ENCODE measurements at places on chromosomes 2 and 18. TPM values are rescaled to one million over a fixed set of nuclear protein-coding genes. Genes with fewer than 3 reads are reported as not detected.

DNA sequence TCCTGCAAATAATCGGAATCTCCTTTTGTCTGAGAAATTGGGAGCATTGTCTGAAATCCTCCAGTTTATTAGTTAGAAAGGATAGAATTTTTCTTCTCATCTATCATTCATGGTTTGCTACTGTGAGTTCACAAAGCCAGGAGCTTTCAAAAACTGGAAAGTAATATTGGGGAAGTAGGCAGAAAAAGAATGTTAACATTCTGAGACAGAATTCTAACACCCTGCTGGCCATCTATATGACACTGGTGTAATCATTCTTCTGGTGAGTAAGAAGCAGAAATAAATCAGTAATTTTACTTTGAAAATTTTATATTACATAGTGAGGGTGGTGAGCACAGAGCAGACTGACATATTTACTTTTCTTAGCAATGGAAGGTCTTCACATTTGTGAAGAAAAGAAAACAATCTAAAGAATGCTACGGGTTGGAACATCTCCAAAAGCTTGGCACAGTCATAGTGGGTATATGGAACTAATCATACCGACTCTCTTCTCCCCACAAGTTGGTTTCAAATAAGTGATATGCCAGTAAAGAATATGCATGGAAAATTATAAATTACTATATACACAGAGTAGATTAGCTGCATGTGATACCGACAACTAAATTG, 344.9 kb downstream of the LPIN1 start:
- H3K4me3 ChIP-seq: no peak overlapping the region
- no peaks in the 10 kb centered on the region for H3K27me3 ChIP-seq

GRCh38 chr18:70463085-70463484, 174.2 kb downstream of the SOCS6 start:
- no peaks in the 10 kb centered on the region for H3K36me3 ChIP-seq
- no peak overlapping the region for H3K4me3 ChIP-seq
- no peak for DNase-seq
- H3K27ac ChIP-seq: no peak overlapping the region
- H3K4me1 ChIP-seq: no peaks in the 10 kb centered on the region
- no peaks in the 10 kb centered on the region for H3K27me3 ChIP-seq

DNA sequence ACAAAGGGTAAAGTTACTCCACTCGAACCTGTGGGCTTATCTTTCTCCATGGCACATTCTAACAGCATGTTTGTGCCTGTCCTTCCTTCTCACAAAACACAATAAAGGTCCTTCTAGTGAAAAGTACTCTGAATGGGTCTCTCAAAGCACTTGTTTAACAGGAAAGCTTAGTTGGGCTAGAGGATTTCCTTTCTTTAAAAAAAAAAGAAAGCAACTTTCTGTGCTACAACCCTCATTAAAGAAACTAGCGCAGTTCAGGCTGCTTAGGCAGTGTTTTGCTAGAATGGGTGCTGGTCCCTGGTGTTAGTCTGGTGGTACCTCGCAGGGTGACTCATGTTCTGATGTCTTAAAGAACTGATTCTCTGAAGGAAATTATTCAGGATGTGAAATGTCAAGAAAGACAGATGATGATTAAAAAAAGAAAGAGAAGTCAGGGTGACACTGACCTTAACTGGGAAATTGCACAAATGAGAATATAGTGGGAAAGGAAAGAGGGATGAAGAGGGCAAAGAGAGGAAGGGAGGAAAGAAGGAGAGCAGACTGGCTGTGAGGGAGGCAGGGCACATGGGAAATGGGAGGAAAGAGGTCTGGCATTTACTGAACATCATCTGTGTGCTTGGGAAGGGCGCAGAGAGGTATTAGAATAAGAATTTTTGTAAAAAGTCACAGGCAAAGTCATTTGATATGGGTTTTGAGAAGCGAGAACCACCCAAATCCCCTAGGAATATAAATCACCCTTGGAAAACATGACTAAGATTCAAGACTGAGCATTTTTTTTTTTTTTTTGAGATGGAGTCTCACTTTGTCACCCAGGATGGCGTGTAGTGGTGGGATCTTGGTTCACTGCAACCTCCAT, 74.9 kb downstream of the ATP8B1 start:
- H3K27ac ChIP-seq: no peak overlapping the region
- DNase-seq: no peak
- no peaks in the 10 kb centered on the region for H3K36me3 ChIP-seq
- no peaks in the 10 kb centered on the region for H3K27me3 ChIP-seq

DNA sequence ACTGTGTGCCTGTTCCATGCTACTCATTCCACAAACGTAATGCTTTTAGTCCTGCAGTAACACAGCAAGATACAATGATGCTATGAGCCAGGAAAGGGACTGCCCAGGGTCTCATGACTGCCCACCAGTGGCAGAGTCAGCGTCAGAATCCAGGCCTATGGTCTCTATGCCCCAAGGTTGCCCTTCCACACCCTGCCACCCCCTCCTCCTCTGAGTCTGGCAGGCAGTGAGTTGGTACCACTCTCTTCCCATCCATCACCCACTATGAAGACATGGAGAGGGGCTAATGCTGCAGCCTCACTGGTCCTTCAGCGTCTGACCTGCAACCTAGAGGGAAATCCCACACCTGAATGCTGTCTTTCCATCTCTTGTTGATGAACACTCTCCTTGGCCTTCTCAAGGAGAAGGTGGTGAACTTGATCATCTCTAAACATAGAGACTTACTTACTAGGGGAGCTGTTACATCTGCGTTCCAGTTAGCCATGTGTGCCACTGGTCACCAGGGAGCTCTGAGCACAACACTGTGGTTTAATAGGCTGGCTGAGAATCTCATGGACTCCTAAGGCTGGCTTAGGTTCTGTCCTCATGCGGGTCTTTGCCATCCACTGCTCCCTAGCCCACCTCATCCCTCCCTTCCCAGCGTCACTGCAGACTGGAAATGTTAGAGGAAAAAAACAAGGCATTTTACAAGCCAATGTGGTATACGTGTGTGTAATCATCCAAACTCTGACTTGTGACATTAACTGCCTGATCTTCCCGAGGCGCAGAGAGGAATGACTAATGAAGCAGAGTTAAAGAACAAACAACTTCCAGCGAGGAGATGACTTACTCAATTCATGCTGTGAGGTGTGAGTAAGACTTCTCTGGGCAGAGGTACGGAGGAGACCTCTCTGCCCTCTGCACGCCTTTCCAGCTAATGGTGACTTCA, 28.8 kb downstream of the STEAP3 start:
- no peaks in the 10 kb centered on the region for H3K36me3 ChIP-seq
- H3K4me3 ChIP-seq: no peak overlapping the region
- no peak for DNase-seq

DNA sequence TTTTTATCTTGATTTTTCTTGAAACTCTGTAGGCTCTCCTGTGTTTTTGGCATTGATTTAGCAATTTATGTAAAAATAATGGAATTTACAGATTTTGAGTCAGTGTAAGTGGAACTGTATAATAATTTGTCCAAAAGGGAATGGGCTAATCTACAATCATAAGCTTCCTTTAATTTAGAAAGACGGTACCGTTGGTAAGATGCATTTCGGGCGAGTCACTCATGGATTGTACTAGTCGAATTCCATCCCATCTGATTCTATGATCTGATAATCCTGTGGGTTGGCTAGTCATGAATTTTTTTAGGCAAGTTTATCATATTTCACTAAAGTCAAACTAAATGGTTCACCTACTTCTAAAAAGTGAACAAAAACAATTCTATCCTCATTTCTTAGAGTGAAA, 133.4 kb downstream of the ZNF407 start:
- no peaks in the 10 kb centered on the region for H3K4me1 ChIP-seq
- no peak overlapping the region for H3K4me3 ChIP-seq

- H3K27ac ChIP-seq: no peak overlapping the region
- no peak for DNase-seq
- no peak overlapping the region for H3K4me3 ChIP-seq
- no peaks in the 10 kb centered on the region for H3K4me1 ChIP-seq
Observed at GRCh38 chr2:54483426-54483825, 27.3 kb downstream of the SPTBN1 start.

GRCh38 chr2:224433442-224433841, 31.5 kb upstream of the FAM124B start:
- DNase-seq: no peak
- H3K27me3 ChIP-seq: no peaks in the 10 kb centered on the region
- H3K4me3 ChIP-seq: no peak overlapping the region
- no peaks in the 10 kb centered on the region for H3K4me1 ChIP-seq
- no peaks in the 10 kb centered on the region for H3K36me3 ChIP-seq
- H3K27ac ChIP-seq: no peak overlapping the region

DNA sequence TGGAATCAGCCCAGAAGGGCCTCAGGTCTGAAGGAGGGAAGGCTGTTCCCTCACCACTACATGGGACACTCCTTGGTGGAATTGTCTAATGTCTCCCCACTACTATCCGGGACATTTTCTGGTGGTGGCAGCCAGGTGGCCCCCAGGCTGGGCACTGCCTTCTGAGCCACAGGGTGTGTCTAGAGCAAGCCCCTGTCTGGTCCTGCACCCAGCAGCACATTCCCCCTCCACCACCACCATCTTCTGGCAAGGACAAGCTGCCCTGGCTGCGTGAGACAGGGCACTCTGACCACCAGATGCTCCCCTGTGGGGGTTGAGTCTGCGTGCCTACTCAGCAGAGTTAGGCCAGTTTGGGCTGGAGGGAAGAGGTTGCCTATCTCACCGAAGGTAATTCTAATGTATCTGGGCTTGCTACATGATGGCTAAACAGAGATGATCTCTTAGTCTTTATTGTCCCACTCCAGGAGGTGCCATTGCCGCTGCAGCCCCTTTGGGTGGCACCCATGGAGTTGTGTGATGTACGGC, 106.3 kb downstream of the PLB1 start:
- H3K4me1 ChIP-seq: no peaks in the 10 kb centered on the region
- no peak overlapping the region for H3K27ac ChIP-seq
- no peaks in the 10 kb centered on the region for H3K27me3 ChIP-seq
- DNase-seq: no peak

- H3K27me3 ChIP-seq: no peaks in the 10 kb centered on the region
- no peak for DNase-seq
- no peak overlapping the region for H3K27ac ChIP-seq
- H3K36me3 ChIP-seq: no peaks in the 10 kb centered on the region
- no peak overlapping the region for H3K4me3 ChIP-seq
Observed at GRCh38 chr2:230124757-230125431, 56.2 kb upstream of the SLC16A14 start.

DNA sequence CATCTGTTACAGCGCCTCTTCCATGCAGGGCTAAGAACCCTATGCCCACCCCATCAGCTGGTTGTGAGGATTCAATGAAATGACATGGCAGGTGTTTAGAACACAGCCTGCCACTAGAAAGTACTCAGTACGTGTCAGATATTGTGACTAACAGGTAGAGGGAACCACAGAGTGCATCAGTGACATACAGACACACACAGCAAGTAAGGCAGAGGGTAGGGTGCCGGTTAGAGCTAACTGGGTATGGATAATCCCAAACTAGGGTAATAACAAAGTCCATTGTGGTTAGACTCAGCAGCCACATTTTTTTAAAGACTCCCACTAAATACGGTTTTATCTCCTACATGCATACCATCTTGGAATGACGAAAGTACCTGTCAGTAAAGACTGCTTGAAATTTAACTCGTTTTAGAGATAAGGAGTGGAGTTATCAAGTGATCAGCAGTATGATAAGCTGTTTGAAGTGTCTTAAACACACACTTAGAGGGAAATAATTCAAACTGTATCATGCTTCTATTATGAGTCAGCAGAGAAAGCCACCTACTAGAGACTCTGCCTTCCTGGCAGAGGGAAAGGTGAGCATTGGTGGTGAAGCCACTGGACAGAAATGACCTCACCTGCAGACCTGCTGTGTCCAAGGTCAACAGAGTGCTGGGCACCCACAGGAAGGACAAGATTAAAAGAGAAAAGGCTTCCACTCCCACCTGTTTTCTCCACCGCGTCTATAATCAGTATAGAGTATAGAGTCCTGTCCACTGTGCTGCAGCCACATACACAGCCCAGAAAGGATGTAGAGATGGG, 20.6 kb downstream of the MPPE1 start:
- no peaks in the 10 kb centered on the region for H3K27me3 ChIP-seq
- no peaks in the 10 kb centered on the region for H3K4me1 ChIP-seq
- no peak overlapping the region for H3K27ac ChIP-seq
- H3K36me3 ChIP-seq: peaks cover 6% of the 10 kb centered on the region
- H3K4me3 ChIP-seq: no peak overlapping the region

- H3K36me3 ChIP-seq: no peaks in the 10 kb centered on the region
- H3K27me3 ChIP-seq: no peaks in the 10 kb centered on the region
- H3K4me1 ChIP-seq: no peaks in the 10 kb centered on the region
- no peak overlapping the region for H3K4me3 ChIP-seq
Observed at GRCh38 chr2:21281791-21282514, 158.2 kb downstream of the TDRD15 start.

DNA sequence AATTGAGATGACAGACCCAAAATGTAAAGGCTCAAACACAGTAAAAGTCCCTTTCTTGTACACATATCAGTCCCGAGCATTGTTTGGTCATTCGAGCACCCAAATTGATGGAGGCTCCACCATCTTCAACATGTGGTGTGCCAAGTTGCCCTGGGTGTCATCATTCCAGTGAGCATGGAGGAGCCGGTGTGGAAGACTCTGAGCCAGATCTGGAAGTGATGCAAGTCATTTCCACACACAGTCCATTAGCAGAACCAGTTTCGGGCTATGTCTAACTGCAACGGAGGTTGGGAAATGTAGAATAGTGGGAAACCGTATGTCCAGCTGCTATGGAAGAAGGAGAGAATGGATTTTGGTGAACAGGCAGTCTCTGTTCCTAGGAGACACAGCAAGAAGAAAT, 40.9 kb upstream of the BZW1 start:
- no peaks in the 10 kb centered on the region for H3K27me3 ChIP-seq
- DNase-seq: no peak
- H3K27ac ChIP-seq: no peak overlapping the region
- H3K36me3 ChIP-seq: no peaks in the 10 kb centered on the region
- no peak overlapping the region for H3K4me3 ChIP-seq

- H3K36me3 ChIP-seq: no peaks in the 10 kb centered on the region
- DNase-seq: no peak
- no peaks in the 10 kb centered on the region for H3K4me1 ChIP-seq
- H3K27ac ChIP-seq: no peak overlapping the region
Observed at GRCh38 chr2:120758181-120759144, 22.8 kb downstream of the GLI2 start.

DNA sequence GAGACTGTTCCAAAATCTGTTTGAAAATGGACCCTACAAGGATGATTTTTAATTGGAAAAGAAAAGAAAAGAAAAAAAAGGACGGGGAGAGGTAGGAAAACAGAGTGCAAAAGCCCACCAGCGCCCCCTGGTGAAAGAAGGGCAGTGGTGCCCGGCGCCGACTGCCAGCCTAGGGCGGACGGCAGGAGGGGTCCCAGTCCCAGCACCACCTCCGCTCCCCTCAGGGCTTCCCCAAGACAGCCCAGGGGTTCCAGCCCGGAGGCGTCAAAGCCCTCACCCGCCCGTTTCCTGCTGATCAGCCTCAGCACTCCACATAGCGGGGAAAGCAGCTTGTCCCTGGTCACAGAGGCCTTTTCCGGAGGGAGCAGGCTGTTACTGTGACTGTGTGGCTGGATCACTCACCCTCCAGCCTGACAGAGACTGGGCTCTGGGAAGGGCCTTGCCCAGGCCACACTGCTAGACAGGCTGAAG, 213.9 kb downstream of the TFCP2L1 start:
- no peak for DNase-seq
- H3K27me3 ChIP-seq: peaks cover 1% of the 10 kb centered on the region
- no peaks in the 10 kb centered on the region for H3K4me1 ChIP-seq
- no peak overlapping the region for H3K4me3 ChIP-seq

Gene PLEK
- total RNA-seq: 23.0 TPM

Gene TNFAIP6
- not detected for total RNA-seq

Gene EMILIN2
- 27.8 TPM for total RNA-seq

Gene RASGRP3
- total RNA-seq: 3.1 TPM
